CD14-positive monocyte (primary cell): ENCODE measurements at places on chromosomes 3 and 15. TPM values are rescaled to one million over a fixed set of nuclear protein-coding genes. Genes with fewer than 3 reads are reported as not detected.

DNA sequence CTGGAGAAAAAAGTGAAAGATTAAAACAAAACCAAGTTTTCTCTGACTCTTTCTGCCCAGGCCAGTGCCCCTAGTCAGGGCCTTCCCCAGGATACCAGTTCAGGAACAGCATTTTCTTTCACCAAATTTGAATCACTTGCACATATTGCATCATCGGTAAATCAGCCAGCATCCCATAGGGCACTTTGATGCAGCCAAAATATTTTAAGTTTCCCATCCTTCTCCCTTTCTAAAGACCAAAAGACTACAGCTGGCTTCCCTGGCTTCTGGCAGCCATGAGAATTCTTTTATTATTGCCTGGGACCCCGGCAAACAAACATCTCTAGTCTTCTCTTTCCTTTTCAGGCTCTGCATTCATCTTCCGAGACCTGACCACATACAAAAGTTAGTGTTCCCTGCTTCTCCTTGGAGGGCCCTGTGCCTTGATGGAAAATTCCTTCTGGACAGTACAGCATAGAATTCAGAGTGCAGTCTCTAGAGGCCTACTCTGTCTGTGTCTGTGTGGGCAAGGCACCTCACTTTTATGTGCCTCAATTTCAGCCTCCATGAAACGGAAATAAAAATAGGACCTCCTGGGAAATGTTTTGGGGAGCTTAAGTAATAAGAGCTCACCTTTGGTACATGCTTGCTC, 348.0 kb downstream of the VPS13C start:
- DNase-seq, result no peak

GRCh38 chr15:42092398-42093318, 1.7 kb downstream of the PLA2G4D start:
- DNase-seq, result no peak

DNA sequence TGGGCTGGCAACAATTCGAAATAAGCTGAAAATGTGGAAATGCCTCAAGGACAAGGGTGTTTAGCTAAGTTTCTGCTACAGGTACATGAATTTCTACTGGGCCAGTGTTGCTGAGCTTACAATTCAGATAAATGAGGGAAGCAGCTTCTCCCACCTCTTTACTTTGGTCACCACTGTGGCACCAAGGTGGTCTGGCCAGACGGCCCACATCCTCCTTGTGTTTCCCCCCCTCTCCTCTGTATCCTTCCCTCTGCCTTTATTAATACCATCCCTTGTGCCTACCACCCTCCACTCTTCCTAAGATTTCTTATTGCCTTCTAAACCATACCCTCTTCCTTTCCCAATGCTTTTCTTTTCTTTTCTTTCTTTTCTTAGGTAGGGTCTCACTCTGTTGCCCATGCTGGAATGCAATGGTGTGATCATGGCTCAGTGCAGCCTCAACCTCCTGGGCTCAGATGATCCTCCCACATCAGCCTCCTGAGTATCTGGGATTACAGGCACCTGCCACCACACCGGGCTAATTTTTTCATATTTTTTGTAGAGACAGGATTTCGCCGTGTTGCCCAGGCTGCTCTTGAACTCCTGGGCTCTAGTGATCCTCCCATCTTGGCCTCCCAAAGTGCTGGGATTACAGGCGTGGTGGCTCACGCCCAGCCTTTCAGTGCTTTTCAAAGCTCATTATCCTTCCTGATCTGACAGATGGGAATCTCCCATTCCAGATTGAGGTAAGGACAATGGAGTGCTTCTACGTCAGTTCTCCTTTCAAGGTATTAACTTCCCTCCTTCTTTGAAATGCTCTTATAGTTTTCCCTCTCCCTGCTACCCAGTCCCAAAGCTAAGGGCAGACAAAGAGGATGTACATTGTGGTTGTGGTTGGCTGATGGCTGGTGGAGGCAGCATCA, 14.8 kb downstream of the ANXA2 start:
- no peak for DNase-seq

Gene FRMD5
- polyA plus RNA-seq, result not detected
